Heart left ventricle (tissue), 16 donors: ENCODE measurements at places on chromosomes 2 and 18. TPM values are rescaled to one million over a fixed set of nuclear protein-coding genes. Genes with fewer than 3 reads are reported as not detected.

Gene ABCB11
- polyA plus RNA-seq: 0.10 TPM

Gene IL1F10
- polyA plus RNA-seq: not detected

Gene C1GALT1C1L
- polyA plus RNA-seq: 0.46 TPM

Gene AMER3
- not detected for polyA plus RNA-seq

Gene ACTR3
- polyA plus RNA-seq: 115 TPM

GRCh38 chr2:191866675-191867506, 20.0 kb upstream of the CAVIN2 start:
- peak; percentile 27 for DNase-seq

- DNase-seq: no peak
Observed at GRCh38 chr2:9613291-9613690, 17.5 kb downstream of the YWHAQ start.

- DNase-seq: no peak
Observed at GRCh38 chr2:119233326-119234020, 9.8 kb downstream of the STEAP3 start.
